ENCODE measurements at places on chromosomes 2 and 18. TPM values are rescaled to one million over a fixed set of nuclear protein-coding genes. Genes with fewer than 3 reads are reported as not detected.
A peak's percentile ranks its signal among the peaks of the same experiment; 100 is the strongest.

Gene IFIH1
- total RNA-seq: 6.7 TPM

Gene ARHGEF4
- total RNA-seq: 48.8 TPM

Gene CHST9
- total RNA-seq: 0.17 TPM

Gene CEP192
- total RNA-seq: 16.4 TPM

Gene DYNAP
- not detected for total RNA-seq

Gene TMEM247
- total RNA-seq: not detected

Gene SAG
- total RNA-seq: not detected

- DNase-seq: no peak
Measured at GRCh38 chr2:38668779-38669479, 3.0 kb downstream of the GALM start.

DNA sequence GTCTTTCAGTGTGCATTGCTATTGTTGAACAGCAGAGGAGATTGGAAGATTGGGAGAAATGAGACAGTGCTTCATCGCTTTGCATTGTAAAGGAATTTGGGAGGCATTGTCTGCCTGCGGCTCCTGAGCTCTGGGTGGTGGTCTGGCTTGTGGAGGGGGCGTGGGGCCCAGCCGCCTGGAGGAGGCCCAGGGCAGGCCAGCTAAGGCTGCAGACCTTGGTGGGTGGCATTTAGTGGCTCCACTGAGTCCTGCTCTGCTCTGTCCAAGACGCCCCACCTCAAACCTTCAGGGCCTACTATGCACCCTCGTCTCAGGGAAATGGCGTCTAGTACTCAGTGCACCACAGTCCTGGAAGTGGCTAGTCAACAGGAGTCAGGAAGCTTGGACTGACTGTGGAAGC lies 5.7 kb upstream of the HS1BP3 start:
- DNase-seq: no peak

- peak; percentile 30 for DNase-seq
Measured at GRCh38 chr2:150125708-150126107, 361.8 kb downstream of the RND3 start.

- DNase-seq: no peak
Measured at GRCh38 chr18:61756244-61756643, 136.6 kb downstream of the RNF152 start.

DNA sequence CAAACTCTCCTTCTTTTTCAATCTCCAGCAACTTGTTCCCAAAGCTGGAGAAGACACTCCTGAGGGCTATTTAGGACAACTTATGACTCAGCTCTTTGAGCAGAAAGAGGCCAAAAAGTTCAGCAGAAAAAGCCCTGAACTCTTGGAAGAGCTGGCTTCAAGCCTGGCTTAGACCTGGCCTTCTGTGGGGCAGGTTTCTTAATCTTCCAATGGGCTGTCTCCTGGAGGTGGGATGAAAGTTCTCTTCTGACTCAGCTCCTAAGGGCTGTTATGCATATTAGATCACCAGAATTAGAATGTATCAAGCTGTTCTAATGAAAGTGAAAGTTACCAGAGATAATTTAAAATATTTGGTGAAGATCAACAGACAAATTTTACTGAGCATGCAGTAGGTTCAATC lies 129.4 kb downstream of the RAD51AP2 start:
- peak; percentile 32 for DNase-seq

DNA sequence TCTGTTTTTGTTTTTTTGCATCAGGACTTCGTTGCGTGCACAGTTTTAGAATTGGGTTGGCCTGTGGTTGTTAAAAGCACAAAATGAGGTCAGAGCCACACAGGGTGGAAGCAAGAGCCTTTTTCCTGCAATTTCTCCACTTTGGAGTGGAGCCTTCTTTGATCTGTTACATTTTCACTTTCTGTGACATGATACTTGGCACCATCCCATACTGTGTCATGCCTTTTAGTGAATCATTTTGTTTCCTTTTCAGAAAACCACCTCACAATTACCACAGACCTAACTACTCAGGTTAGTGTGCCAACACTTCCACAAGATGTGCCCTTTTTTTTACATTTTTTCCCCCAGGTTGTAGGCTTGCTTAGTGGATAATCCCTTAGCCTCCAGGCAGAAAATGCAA lies 32.5 kb downstream of the MERTK start:
- DNase-seq: peak; percentile 85

DNA sequence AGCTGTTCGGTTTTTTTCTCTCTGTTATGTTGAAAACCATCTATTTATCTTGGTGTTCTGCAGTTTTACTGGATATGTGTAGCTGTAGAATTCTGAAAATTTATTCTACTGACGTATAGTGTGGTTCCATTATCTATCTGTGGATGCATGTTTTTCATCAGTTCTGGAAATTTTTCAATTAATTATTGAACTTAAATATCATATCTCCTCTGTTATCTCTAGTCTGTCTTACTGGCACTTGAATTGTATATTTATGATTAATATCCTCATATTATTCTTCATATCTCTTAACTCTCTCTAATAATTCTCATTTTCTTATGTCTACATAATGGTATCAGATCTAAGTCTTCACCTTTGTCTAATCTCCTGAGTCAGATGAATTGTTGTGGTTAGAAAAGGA lies 501.7 kb downstream of the STK39 start:
- no peak for DNase-seq

DNA sequence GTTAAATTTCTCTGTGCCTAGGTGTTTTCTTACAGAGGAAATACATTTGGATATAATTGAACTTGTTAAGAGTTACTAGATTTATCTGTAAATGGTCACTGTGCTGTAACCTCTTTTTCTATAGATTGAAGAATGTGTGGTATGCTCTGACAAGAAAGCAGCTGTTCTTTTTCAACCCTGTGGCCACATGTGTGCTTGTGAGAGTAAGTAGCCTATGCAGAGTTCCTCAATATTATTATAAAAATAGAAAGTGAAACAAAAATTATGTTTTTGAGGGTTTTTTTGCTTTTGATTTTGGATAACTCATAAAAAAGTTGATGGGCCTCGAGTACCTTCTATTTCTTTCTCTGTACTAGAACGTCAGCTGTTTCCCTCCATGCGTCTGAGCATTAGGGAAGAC lies 112.4 kb downstream of the MIB1 start:
- DNase-seq: no peak

- no peak for DNase-seq
Measured at GRCh38 chr2:41909584-41909983, 138.2 kb upstream of the PKDCC start.

DNA sequence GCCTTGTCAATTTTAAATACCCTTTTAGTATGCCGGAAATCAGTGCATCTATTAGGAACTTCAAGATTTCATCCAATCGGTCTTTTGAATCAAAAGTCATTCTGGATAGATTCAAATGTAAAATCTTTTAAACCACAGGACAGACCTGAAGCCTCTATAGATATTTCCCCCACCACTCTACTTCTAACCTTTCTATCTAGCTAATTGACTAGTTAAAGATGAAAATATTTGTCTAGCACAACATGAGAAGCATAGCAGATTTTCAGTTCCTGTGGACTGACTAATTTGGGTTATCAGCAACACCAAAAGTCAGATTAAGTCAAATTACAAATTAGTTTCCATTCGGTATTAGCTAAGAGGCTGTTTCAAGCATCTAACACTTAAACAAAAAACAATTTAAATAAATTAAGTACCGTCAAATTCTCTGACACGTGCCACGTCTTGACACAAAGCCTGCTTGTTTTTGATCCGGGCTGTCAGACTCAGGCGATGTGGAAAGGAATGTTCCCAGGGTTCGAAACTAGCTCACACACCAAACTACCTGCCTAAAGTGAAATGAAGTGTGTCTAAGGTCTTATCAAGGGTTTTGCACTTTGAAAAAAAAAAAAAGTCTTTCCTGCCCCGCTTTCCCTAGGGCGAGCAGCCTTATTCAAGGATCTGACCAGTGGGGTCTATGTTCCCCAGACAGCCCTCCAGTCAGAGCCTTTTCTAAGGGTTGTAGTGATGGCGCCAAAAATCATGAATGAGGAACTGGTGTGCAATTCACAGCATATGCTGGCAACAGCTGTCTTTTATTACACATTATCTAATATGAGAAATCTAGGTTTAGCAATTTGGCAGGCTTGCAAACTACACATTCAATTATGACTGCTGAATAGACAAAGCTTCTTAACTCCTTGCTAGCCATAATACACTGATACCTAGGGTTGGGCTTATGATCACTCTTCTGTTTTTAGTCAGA lies 4.7 kb downstream of the CYTIP start:
- DNase-seq: no peak

Measured in mammary epithelial cell (primary cell).